ENCODE measurements at places on chromosomes 12 and 14.

DNA sequence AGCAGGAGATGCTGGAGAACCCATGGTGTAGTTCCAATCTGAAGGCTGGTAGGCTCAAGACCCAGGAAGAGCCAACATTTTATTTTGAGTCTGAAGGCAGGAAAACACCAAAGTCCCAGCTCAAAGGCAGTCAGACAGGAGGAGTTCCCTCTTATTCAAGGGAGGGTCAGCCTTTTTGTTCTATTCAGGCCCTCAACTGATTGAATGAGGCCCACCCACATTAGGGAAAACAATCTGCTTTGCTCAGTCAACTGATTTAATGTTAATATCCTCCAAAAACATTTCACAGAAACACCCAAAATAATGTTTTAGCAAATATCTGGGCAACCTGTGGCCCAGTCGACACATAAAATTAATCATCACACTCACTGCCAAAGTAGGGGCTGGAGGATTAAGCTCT is 130.8 kb downstream of the LMNTD1 start:
- DNase-seq = no peak

GRCh38 chr14:81382517-81383225 is 17.5 kb downstream of the STON2 start:
- no peak for DNase-seq

DNA sequence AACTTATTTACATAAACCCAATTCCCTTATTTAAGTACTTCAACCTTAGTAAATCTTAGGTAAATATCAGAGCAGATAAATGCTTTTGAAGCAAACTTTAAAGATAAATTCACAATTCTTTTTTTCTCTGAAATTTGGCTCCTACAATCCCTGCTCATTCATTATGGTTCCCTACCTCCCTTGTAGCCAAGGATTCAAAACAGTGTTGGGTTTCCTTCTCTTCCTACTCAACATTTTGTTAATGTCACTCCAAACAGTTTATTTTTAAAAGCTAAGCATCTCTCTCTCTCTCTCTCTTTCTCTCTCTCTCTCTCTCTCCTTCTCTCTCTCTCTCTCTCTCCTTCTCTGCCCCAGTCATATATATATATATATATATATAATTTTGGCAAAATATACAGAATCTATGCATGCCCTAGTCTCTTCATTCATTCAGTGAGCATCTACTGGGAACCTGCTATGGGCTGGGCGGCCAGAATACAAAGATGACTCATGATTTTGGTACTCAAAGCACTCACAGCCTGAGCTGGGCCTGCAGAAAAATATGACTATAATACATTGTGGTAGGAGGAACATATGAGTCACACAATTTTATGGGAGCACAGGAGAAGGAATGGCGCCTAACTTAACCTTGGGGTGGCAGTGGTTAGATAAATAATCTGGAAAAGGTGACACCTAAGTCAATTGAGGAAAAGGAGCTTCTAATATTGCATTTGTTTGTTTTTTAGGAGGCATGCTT is 123.7 kb upstream of the DHRS4 start:
- DNase-seq = no peak

DNA sequence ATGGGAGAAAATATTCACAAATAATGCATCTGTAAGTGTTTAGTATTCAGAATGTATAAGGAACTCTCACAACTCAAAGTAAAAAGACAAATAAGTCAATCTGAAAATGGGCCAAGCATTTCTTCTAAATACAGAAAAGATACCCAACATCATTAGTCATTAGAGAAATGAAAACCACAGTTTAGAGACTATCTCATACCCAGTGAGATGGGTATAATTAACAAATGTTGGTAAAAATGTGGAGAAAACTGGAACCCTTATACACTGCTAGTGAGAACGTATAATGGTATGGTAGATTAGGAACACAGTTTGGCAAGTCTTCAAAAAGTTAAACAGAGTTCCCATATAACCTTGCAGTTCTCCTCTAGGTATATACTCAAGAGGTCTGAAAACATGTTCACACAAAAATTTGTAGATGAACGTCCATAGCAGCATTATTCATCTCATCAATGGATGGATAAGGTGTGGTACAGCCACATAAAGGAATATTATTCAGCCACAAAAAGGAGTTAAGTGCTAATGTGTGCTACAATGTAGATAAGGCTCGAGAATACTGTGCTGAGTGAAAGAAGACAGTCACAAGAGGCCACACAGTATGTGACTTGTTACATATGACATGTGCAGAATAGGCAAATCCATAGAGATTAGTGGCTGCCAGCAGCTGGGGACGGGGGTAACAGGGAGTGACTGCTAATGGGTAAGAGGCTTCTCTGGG is 5.9 kb downstream of the VCPKMT start:
- no peak for DNase-seq

DNA sequence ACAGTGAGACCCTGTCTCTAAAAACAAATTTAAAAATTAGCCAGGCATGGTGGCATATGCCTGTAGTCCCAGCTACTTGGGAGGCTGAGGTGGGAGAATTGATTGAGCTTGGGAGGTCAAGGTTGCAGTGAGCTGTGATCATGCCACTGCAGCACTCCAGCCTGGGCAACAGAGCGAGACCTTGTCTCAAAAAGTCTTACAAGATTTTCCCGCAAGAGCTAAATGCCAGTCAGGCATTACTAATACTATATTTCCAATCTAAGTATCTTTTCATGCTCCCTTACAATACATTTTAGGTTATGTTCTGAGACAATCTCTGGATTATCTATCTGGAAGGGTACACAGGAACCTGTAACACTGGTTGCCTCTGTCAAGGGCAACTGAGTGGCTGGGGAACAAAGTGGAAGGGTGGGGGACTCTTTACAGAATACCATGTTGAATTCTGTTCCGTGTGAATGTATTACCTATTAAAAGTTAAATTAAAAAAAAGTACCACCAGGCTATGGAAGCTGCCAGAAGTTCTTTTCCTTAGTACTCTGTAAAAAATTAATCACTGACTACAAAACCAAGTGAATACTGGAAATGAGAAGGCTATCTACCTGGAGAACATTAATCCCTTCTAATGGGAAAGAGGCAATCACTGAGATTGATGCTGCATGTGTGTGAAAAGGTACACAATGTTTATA is 56.7 kb downstream of the BTBD7 start:
- DNase-seq = no peak

DNA sequence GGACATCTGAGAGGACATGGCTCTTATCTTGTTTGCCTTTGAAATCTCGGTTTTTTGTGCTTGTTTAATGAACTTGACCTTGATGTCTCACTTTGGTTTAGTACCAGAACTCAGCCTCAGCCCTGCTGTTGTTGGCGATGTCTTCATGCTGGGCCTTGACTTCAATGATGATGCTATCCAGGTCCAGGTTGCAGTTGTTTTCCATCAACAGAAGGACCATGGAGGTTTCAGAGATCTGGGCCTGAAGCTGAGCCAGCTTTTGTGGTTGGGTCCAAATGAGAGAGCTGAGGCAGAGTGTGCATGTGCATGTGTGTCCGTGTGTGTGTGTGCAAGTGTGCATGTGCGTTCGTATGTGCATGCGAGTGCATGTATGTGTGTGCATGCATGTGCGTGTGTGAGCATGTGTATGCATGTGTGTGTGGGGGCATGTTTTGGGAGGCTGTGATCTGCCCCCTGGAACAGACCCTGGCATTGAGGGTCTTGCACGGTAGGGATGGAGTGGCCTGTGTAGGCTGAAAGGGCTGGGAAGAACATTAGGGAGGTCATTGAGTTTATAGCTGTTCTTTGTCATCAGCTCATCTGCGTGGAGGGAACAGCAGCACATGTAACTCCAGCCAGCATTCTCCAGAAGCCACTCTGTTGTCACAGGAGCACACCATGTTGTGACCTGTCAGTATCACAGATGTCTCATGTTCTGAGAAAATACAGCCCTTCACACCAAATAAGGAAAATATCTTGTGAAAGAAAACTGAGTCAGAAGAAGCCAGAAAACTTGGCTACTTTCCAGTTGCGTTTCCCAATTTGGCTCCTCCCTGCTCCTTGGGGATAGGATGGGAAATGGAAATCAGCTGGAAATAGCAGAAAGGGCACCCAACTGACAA is 10.0 kb upstream of the KRT82 start:
- no peak for DNase-seq

DNA sequence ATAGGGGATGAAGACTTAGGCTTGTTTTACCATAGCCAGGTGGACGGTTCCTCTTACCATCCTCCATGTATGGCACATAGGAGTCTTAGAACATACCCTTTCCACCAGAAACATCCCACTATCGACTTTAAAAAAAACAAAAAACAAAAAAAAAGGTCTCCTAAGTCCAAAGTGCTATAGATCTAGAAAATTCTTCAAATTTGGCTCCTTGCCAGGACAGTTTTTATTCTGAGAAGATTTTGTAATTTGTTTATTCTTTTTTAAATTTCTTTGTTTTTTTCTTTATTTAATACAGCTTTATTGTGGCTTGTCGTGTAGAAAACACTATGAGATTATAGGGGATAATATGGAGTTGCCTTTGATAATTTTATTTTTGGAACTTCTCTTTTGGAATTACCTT is 197.7 kb downstream of the NUBPL start:
- DNase-seq = no peak

DNA sequence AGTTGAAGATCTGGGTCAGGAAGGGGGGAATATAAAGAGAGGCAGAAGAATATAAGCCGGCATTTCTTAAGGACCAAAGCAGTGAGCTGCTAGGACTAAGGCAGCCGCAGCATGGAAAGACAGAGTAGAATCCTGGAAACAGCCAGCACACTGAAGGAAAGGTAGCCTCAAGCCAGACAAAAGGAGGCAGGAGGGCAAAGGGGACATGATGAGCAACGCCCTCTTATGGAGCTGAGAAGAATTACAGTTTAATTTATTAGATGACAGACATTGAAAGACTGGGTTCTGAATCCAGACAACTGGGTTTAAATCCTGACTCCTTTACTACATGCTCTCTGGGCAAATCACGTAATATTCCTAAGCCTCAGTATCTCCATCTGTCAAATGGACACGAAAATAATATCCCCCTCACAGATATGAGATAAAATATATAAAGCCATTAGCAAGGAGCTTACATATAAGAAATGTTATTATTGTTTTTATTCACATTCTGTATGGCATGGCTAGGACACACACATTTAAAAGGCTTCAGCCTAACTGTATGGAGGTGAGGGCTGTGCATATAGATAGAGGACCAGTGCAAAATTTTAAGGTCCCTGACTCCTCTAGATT is 8.1 kb upstream of the PCED1B start:
- DNase-seq = no peak

GRCh38 chr14:86796221-86797074 is 1196.5 kb downstream of the GALC start:
- no peak for DNase-seq

DNA sequence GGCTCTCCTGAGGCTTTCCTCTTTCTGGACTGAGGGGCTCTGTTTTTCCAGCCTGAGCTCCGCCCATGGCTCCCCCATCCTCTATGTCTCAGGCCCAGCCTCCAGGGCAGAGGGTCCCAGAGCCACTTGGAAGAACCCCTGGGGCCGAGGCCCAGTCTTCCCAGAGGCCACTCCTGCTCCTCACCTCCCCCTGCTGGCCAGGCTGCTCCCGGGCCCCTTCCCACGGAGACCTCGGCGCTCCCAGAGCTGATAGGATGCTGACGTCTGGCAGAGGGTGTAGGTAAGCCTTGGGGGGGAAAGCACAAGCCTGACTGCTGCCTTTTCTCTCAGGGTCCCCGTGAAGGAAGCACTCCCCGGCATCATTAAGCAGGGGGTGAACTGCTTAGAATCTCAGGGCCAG is 51.4 kb downstream of the ERH start:
- no peak for DNase-seq

DNA sequence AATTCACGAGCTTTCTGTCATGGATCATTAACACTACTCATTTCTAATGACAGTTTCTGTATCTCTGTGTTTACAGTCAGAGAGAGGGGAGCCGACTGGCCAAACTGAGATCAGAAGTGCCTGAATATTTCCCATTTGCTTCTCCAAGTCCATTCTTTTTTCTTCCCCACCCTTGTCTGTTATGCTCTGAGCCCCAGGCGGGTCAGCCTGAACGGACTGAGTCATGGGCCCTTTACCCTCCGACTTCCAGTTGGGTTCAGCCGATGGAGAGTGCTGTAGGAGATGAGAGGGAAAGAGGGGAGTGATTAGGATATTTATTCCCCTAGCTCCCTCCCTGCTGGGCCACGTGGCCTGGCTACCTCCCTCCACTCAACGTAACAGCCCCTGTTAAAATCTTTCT is 104.7 kb downstream of the PAH start:
- no peak for DNase-seq

Measured in stimulated activated CD8-positive, alpha-beta memory T cell treated with anti-CD3 and anti-CD28 coated beads, Interleukin-4, amount 100 ng/mL, for 24 hours (primary cell).